GDM1 (cell line): ENCODE measurements at places on chromosomes 11 and 22.

GRCh38 chr22:39656495-39657490 is 86.2 kb downstream of the CACNA1I start:
- no peak for DNase-seq

GRCh38 chr22:25172153-25172552 is 27.5 kb upstream of the CRYBB3 start:
- no peak for DNase-seq

DNA sequence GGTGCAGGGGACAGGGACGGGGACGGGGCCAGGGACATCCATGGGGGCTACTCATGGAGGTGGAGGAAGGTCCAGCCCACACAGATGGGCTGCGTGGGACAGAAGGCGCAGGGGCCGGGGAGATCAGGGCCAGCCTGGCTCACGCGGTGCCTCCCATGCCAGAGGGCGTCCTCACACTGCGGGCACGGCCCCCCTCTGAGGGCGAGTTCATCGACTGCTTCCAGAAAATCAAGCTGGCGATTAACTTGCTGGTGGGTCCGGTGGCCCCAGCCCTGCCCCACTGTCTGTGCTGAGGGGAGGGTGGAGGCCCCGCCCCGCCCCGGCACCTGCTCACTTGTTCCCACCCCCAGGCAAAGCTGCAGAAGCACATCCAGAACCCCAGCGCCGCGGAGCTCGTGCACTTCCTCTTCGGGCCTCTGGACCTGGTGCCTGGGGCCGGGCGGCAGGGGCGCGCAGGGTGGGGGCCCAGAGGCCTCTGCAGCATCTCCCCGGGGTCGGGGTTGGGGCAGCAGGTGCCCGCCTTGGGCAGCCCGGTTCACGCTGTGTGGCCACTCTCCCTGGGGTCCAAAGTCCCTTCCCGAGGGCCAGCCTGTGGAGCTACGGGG is 15.8 kb downstream of the EPS8L2 start:
- DNase-seq = peak; percentile 15

GRCh38 chr22:38164551-38164918 is 17.1 kb downstream of the PLA2G6 start:
- no peak for DNase-seq

DNA sequence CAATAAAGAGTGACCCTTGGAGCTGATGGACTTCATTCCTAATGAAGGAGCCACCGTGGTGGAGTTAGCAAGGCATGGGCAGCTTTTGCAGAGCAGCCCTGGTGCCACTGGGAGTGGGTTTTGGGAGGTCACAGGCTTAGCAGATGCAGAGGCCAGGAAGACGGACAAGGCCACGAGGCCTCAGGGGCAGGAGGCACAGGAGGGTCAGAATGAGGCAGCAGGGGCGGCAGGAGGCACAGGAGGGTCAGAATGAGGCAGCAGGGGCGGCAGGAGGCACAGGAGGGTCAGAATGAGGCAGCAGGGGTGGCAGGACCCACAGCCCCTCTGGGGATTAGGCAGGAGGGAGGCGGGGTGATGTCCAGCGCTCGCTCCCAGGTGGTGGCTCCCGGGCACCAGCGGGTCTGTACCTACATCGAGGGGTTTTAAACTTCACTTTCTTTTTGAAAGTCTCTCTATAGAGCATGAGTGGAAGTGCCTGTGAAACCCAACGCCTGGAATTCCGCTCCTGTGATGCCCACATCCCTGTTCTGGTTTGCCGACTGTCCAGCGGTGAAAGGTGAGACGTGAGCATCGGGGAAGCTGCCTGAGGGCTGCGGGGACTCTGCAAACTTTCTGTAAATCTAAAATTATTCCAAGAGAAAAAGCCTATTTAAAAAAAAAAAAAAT is 521.6 kb downstream of the BRD1 start:
- DNase-seq = no peak

DNA sequence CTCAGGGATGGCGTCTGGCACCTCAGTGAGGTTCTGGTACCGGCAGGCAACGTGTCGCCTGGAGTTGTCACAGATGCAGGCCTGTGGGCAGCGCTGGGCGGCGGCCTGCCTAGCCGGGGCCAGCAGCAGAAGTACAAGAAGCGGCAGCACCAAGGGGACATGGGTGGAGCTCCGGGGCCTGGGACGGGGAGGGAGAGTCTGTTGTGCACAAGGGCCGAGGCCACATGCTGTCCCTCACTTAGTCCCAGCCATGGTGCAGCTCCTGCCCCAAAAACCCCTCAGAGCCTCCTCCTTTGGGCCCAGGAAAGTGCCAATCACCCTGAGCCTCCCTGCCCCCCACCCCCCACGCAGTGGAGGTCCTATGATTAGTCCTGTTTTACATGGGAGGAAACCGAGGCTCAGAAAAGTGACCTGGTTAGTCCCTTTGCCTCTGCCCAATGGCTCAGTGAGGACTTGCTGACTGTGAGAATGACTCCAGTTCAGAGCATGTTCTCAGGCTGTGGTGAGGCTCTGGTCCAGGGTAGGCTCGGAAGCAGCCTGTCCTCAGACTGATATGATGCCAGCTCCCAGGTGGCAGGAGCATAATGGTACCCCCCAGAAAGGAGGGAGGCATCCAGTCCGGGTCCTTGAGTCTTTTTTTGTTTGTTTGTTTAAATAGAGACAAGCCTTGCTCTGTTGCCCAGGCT is 1.1 kb downstream of the CHADL start:
- DNase-seq = no peak

- DNase-seq = no peak
Observed at GRCh38 chr11:28289444-28289843, 181.3 kb downstream of the METTL15 start.
